Right atrium auricular region (tissue), 2 donors: ENCODE measurements at places on chromosomes 12 and 14. TPM values are rescaled to one million over a fixed set of nuclear protein-coding genes. Genes with fewer than 3 reads are reported as not detected.

GRCh38 chr12:49066120-49066519, 3.7 kb downstream of the RHEBL1 start:
- H3K27ac ChIP-seq = no peak overlapping the region
- DNase-seq = no peak
- H3K4me3 ChIP-seq = no peak overlapping the region
- no peaks in the 10 kb centered on the region for H3K4me1 ChIP-seq
- no peaks in the 10 kb centered on the region for H3K36me3 ChIP-seq

- no peak for DNase-seq
- H3K4me3 ChIP-seq = no peak overlapping the region
- H3K27ac ChIP-seq = no peak overlapping the region
- H3K4me1 ChIP-seq = no peaks in the 10 kb centered on the region
- no peaks in the 10 kb centered on the region for H3K36me3 ChIP-seq
Observed at GRCh38 chr14:49294621-49295148, 291.5 kb downstream of the RPS29 start.

DNA sequence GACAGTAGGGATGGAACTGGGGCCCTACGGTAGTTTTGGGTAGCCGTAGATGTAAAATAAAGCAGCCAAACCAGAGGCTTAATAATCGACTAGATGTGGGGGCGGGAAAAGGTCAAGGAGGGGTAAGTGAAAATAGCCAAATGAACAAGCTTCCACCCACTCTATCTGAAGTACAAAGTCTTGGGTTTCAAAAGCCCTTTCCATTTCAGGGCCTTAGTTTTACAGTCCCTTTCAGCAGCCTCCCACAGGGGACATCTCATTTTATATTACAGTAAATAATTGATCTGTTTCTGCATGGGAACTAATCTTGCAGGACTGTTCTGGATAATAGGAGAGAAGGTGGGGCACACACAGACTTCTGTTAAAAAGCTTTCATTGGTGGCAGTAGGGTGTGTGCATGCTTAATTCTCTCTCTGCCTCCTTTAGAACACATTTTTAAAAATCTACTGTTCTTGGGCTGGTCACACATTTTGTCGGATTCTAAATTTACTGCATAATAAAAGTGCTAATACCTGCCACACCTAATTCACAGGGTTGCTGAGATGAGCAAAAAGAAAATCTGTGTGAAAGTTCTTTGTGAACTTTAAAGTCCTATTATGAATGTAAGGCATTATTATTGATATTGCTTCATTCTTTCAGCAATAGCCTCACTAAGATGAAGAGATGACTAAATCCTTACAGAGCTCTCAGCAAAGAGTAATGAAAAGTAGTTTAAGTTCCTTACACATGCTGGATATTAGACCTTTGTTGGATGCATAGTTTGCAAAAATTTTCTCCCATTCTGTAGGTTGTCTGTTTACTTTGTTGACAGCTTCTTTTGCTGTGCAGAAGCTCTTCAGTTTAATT, 104.6 kb downstream of the ITPR2 start:
- no peak for DNase-seq
- H3K27me3 ChIP-seq = no peaks in the 10 kb centered on the region
- no peak overlapping the region for H3K27ac ChIP-seq
- no peaks in the 10 kb centered on the region for H3K4me1 ChIP-seq
- no peaks in the 10 kb centered on the region for H3K36me3 ChIP-seq

- H3K4me1 ChIP-seq = no peaks in the 10 kb centered on the region
- peak overlapping the region; percentile 87 for H3K27ac ChIP-seq
- no peak overlapping the region for H3K4me3 ChIP-seq
- H3K36me3 ChIP-seq = no peaks in the 10 kb centered on the region
Observed at GRCh38 chr14:76918782-76919394, 92.7 kb downstream of the LRRC74A start.

DNA sequence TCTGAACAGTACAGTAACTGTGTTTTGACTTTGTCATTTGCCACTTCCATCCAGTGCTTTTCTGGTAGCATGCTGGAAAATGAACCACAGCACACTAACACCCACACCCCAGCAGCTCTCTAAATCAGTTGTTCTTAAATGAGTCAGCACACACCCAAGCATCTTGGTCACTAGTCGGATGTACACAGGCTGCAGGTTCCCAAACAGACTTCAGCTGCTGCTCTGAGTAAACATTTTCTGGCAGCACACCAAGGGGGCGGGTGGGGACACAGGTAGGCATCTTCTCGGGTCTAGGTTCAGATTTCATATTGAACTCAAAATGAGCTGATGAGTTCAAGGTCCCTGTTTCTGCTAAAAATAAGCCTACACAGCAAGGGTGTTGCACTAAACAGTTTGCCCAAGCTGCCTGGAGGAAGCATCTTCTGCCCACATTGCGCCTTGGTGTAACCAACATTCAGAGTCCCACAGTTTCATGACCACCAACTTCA, 39.8 kb downstream of the IFNG start:
- no peaks in the 10 kb centered on the region for H3K36me3 ChIP-seq
- no peaks in the 10 kb centered on the region for H3K4me1 ChIP-seq
- no peak for DNase-seq
- H3K27ac ChIP-seq = no peak overlapping the region
- H3K4me3 ChIP-seq = no peak overlapping the region
- H3K27me3 ChIP-seq = no peaks in the 10 kb centered on the region

- DNase-seq = no peak
- peaks cover 10% of the 10 kb centered on the region for H3K27me3 ChIP-seq
- no peaks in the 10 kb centered on the region for H3K4me1 ChIP-seq
Observed at GRCh38 chr12:113638460-113638775, 166.7 kb upstream of the LHX5 start.

- no peaks in the 10 kb centered on the region for H3K4me1 ChIP-seq
- H3K27ac ChIP-seq = no peak overlapping the region
- no peak overlapping the region for H3K4me3 ChIP-seq
- no peaks in the 10 kb centered on the region for H3K27me3 ChIP-seq
- no peak for DNase-seq
- H3K36me3 ChIP-seq = no peaks in the 10 kb centered on the region
Observed at GRCh38 chr12:23041774-23042173, 416.8 kb downstream of the ETNK1 start.

The KRT79 gene
- not detected for total RNA-seq

The KIF5A gene
- 0.11 TPM for total RNA-seq

The FITM1 gene
- 74.3 TPM for total RNA-seq

The BDKRB1 gene
- total RNA-seq = 20.0 TPM

The SMIM41 gene
- total RNA-seq = 3.2 TPM

The OVCH1 gene
- total RNA-seq = 0.19 TPM
